ENCODE measurements at places on chromosomes 7 and 10. TPM values are rescaled to one million over a fixed set of nuclear protein-coding genes. Genes with fewer than 3 reads are reported as not detected.

- no peak for DNase-seq
Measured at GRCh38 chr10:6482737-6483357, 97.2 kb downstream of the PRKCQ start.

DNA sequence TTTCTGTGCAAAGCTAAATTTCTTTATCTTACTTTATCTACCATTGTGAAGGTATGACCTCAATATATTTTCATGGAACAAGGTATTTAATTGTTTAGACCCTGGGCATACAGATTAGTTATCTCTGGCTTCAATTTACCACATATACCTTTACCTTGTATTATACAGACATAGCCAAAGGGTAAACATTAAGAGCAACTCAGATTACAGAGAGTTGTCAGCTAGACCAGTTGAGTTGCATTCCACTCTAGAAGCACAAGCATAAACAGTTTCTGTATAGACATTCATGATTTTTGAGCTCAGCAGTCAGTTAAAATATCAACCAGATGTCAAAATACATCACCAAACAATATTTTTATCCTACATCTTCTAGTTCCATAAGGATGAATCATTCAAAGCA lies 857.3 kb upstream of the ZWINT start:
- DNase-seq = no peak

GRCh38 chr7:2894118-2894940 lies 50.2 kb upstream of the GNA12 start:
- peak; percentile 53 for DNase-seq

- DNase-seq = no peak
Measured at GRCh38 chr7:146876411-146876810, 759.8 kb downstream of the CNTNAP2 start.

- no peak for DNase-seq
Measured at GRCh38 chr7:44887293-44887692, 2.0 kb upstream of the PURB start.

- no peak for DNase-seq
Measured at GRCh38 chr10:10985361-10985760, 32.3 kb upstream of the CELF2 start.

- DNase-seq = no peak
Measured at GRCh38 chr10:21811245-21811585, 192.3 kb downstream of the DNAJC1 start.

- no peak for DNase-seq
Measured at GRCh38 chr7:51276967-51277366, 39.6 kb downstream of the COBL start.

DNA sequence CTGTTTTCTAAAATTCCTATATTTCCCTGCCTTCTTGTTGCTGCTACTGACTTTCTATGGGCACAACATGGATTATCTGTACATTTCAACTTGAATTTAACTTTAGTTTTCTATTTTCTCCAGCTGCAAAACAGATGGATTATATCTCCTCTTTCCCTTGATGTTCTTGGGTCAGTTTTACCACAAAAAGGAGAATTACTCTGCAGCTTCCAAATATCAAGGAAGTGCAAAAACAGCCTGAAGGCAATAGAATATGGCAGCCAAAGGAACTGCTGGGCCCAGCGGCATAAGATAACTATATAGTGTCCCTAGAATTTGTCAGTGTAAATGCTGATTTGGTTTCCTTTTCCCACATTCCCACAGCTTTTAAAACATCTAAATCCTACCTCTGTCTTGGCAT lies 29.1 kb downstream of the CPED1 start:
- DNase-seq = no peak

- no peak for DNase-seq
Measured at GRCh38 chr10:27822301-27822700, 76.7 kb upstream of the MKX start.

- DNase-seq = no peak
Measured at GRCh38 chr10:123496996-123497660, 169.0 kb upstream of the GPR26 start.

DNA sequence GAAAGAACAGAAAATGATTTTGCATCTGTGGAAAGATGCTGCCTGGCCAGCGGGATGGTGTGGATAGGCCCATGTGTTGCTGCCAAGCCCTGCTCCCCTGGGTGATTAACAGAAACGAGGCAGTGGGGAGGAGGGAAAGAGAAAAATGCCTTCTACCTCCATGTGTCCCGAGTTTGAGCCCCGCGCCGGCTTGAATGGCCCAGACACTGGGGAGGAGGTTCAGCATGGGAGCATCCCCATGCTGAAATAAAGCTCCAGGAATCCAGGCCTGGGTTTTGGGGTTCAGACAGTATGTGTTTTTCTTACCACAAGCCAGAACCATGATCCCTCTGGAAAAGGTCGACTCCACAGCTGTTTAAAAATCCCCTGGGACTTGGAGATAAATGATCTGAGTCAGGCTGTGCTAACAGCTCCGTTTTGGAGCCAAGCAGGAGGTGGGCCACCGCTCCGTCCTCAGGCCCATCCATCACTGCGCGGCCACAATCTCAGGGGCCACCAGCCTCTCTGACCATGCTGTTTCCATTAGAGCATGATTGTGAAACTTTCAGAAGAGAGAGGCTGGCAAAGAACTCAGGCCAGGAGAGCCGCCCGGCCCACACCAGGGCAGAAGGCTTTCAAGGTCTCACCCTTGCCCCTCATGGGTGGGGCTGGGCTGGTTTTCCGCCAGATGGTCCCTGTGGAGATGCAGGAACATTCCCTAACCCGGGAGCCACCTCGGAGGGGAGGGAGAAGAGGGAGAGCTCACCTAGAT lies 299.7 kb downstream of the ZEB1 start:
- DNase-seq = no peak

DNA sequence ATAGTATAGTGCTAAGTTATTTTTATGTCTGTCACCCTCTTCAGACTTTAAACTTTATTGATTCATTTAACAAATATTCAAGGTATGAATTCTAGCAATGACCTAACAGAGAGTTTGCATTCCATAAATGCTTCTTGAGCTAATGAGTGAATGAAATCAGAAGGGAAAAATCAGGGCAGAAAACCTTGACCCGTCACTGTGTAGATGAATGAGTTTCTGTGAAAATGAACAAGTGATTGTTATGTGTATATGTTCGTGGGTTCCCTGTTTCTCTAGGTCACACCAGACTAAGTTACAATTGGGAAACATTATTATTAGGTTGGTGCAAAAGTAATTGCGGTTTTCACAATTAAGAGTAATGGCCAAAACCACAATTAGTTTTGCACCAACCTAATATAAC lies 30.1 kb downstream of the APBB1IP start:
- DNase-seq = no peak

DNA sequence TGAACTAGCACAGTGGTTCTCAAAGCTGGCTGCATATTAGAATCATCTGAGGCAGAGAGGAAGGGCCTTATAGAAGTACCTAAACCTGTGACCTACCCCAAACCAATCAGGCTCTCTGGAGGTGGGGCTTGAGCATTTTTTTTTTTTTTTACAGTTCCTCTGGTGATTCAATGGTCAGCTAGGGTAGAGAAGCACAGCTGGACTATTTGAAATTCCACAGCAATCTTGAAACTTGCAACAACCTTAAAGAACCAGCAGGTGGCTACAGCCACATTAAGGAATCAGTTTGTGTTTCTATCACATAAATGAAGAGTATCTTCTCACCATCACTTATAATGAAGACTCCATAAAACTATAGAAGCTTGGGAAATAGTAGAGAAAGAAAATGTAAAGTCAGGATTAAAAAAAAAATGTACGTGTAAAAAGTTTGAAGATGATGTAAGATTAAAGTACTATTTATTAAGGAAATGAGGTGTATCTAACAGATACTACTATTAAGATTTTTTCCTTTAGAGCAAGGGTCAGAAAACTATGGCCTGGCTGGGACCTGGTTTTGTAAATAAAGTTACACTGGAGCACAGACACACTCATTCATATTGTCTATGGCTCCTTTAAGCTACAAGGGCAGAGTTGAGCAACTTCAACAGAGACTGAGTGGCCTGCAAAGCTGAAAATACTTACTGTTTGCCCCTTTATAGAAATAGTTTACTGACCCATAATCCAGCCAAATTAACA lies 3.8 kb downstream of the RTKN2 start:
- peak; percentile 41 for DNase-seq

DNA sequence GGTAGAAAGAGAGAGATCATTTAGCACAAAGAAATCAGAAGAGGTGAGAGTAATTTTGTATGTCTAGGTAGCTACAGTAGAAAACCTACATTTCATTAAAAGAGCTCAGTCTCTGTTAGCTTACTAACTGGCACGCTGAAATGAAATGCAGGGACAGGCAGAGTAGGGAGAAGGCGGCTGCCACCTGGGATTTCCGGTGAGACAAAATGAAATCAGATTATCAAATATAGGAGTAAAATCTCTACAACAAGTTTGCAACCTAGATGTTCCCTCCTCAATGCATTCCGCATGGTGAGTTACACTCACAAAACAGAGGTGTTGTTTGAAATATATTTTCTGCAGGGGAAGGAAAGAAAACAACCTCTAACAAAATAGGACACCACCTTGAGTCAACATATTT lies 55.9 kb downstream of the VOPP1 start:
- no peak for DNase-seq

GRCh38 chr10:126663880-126664279 lies 6.6 kb downstream of the C10orf90 start:
- DNase-seq = no peak

DNA sequence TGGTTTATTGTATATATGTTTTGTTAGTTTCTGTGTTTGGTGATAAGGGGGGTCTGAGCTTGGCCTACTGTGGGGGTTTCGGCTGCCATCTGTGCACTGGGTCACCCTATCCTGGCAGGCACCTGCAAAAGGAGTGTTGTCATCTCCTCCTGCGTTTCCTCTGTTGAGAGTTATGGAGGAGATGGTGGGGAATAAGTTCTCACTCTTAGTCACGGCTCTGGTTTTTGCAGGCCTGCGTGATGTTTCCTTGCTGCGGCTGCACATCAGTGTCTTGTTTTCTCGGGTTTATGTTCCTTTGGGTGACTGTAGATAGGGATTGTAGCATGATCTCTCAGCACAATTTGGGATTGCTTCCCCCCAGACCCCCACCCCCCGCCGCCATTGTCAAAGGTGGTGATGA lies 36.8 kb downstream of the CCM2 start:
- no peak for DNase-seq

GRCh38 chr7:46174196-46174580 lies 253.1 kb upstream of the IGFBP3 start:
- no peak for DNase-seq

- no peak for DNase-seq
Measured at GRCh38 chr10:66176772-66177171, 749.1 kb upstream of the LRRTM3 start.

DNA sequence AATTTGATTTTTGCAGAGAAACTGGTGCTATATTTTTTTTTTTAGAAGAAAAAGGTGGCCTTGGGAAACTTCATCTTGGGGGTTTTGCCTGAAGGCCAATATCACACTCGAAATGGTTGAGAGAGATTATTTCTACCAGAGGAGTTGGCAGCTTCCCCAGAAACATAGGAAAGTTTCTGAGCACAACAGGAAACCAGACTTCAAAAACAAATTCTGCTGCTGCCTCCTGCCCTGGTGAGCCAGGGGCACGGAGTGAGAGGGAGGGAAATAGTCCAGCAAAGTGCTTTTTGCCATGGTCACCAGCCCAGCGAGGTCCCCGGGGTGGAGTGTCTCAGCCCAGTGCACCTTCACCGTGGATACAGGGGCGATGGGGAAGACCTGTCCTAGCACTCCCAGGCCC lies 61.1 kb downstream of the FOXI2 start:
- DNase-seq = peak; percentile 19

GRCh38 chr10:91080776-91081175 lies 139.7 kb upstream of the PCGF5 start:
- no peak for DNase-seq

VWDE gene
- total RNA-seq = 7.5 TPM

ACTR3C gene
- 26.4 TPM for total RNA-seq

SLC26A5 gene
- not detected for total RNA-seq

MORN4 gene
- total RNA-seq = 3.5 TPM

CYP3A4 gene
- not detected for total RNA-seq

SEC31B gene
- total RNA-seq = 9.7 TPM

LBX1 gene
- not detected for total RNA-seq

GIGYF1 gene
- 36.9 TPM for total RNA-seq

PSD gene
- 4.6 TPM for total RNA-seq

ANKRD7 gene
- total RNA-seq = 0.27 TPM

HTR5A gene
- under 0.01 TPM for total RNA-seq

KEL gene
- 2.4 TPM for total RNA-seq
